Left lung (tissue), 14 donors: ENCODE measurements at places on chromosomes 4 and X.

GRCh38 chr4:67459164-67459563 is 86.1 kb downstream of the CENPC start:
- no peak for DNase-seq

GRCh38 chr4:148261848-148262247 is 180.4 kb downstream of the NR3C2 start:
- no peak for DNase-seq

DNA sequence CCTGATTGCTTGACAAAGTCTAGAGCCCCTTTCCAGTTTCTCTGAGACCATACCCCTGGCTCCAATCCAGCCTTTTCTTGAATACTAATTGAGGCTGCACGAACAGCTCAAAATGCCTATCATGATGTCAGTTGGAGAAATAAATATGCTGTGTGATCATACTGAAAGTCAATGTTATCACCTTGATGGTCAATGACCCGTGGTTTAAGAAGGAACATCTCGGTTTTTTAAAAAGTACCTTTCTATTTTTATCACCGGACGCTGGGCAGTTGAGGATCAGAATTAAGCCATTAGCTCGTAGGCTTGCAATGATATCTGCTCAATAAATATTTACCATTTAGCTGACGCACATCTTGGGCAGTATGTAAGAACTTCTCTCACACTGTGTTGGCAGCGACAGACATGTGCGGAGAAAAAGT is 852 bp upstream of the WDR44 start:
- DNase-seq, result peak; percentile 5

GRCh38 chrX:1491851-1492349 is 39.2 kb upstream of the ASMTL start:
- no peak for DNase-seq

- DNase-seq, result no peak
These were observed 479.3 kb upstream of the PCDH10 start for GRCh38 chr4:132669786-132670185.

GRCh38 chrX:110175146-110175545 is 142.7 kb downstream of the AMMECR1 start:
- DNase-seq, result no peak

DNA sequence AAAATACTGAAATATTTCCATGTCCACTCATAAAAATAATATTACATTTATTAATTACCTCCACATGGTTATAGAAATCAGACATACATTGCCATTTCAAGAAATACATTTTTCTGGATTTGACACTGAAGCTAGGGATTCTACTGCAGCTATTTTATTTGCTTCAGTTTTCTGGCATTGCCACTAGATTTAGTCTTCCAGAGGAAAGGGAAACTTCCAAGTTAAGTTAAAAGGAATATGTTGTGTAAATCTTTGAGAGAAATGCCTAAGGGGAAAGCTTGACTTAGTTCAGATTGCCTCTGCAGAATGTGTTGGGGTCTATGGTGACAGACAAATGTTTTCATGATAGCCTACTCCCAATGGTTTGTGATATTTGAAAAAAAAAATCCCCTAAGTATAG is 1631.3 kb downstream of the PCDH18 start:
- no peak for DNase-seq

DNA sequence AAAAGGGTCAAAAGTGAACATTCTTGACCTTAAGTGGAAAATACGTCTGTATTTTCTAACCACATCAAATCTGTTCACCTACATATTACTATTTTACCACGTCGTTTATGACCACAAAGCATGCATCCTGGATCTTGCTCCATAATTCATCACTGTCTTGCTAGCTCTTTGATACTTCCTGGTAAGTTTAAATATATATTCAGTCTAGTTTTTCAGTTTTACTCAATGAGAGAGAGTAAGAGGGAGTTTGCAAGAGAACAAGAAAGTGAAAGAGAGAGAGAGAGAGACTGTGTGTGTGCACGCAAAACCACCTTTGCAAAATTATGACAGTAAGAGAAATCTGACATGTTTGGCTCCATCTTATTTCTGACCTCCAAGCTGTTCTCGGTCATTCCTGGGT is 173.7 kb upstream of the GALNTL6 start:
- DNase-seq, result no peak

GRCh38 chr4:133131829-133132460 is 17.1 kb upstream of the PCDH10 start:
- DNase-seq, result no peak

DNA sequence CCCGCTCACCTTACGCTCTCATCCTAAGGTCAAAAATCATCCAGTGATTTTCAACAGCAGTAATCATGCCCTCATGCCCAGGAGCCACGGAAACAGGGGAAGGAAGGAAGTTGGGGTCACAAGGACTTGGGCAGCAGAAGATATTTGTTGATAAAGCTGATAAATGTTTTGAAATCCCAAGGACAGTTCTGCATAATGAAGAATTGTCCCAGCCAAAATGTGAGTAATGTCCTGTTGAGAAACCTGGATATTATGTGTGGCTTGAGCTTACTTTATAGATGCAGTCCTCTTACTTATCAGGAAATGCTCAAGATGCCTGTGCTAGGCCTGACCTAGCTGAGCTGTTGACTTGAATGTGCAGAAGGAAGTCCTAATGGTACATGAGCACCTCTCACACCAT is 263.0 kb upstream of the ZFP42 start:
- DNase-seq, result no peak

DNA sequence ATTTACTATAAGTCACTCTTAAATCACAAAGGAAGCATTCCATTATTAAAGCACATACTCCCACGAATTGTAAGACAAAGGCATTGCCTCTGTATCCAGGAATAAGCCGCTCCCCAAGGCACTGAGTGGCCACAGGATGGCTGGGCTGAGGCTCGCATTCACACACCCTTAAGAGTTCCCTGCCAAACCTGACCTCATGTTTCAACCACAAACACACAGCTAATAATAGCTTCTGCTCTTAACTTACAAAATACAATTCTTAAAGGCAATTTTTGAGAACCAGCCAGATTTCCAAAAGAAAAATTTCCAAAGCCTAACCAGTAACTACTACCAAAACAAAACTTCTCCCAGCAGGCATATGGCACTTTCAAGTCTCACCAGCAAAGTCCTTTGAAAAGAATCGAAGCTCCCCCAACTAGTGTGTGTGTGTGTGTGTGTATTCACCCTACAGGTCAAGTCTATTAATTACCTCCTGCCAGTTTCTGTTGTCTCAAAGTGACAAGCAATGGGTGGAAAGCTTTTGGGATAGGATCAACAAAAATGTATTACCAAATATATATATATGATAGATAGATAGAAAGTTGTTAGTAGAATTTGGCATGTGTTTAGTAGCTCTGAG is 36.0 kb downstream of the ARHGAP6 start:
- DNase-seq, result peak; percentile 39

GRCh38 chrX:15815779-15816437 is 25.6 kb downstream of the ZRSR2 start:
- no peak for DNase-seq

DNA sequence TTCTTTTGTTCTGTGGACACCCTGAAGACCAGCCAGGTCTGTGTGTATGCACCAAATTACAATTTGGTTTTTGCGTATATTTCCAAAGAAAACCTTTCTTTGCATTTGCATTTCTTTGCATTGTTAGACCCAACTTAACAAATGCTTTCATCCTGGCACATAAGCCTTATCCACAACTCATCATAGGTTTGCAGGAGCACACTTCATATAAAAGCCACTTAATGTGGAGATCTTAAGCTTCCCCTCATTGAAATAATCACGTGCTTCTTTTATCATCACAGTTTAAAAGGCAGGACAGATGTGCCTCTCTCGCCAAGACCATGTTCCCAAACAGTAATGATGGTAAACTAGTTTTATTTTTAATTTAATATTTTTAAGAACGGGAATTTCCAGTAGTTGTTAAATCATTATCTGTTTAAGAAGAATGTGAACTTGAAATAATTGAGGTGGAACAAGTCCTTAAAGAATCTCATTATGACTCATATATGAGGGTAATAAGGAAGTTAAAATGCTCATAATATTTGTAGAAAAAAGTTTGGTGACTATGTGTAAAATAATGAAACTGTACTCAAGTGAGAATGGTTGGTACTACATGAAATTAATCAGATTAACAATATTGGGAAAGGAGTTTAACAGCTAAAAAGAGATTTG is 65.5 kb downstream of the GLRA3 start:
- no peak for DNase-seq

- DNase-seq, result no peak
These were observed 16.9 kb downstream of the PLP1 start for GRCh38 chrX:103793545-103793940.

GRCh38 chr4:174279433-174280155 is 3.9 kb downstream of the FBXO8 start:
- no peak for DNase-seq

DNA sequence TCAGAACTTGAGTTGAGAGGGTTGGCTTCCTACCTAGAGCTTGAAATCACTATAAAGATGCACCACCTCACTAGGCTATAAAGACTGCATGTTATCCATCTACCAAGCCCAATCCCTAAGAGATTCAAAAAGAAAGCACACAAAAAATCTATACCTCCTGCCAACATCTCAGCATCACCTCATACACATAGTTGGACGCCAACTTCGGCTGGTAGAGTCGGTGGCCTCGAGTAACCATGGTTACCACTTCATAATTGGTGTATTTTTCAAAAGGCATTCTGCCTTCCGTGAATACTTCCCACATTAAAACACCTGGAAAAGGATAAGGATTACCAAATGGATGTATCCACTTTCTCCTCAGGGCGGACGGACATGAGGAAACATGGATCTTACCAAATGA is 4.5 kb upstream of the TXK start:
- no peak for DNase-seq

GRCh38 chrX:72713130-72713529 is 976 bp downstream of the PHKA1 start:
- DNase-seq, result no peak

DNA sequence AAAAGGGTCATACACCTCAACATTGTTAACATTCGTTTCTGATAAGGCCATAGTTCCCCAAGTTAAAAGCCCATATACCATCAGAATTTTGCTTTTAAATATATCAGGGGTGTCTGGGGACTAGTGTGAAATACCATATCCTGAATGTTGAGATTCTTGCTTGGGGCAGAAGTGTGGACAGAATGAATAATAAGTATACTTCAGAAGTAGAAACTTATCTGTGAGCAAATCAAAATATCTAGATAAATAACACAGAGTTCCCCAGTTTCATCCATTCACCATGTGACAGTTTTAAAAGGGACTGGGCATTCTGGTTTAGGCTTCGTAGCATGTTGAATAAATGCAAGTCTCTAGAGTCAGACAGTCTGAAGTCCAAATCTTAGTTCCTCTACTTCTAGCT is 110.5 kb downstream of the CHRNA9 start:
- DNase-seq, result no peak
